ENCODE measurements at places on chromosomes 13 and 19.

GRCh38 chr19:49106648-49107135, 7.5 kb upstream of the LIN7B start:
- DNase-seq: peak; percentile 59

DNA sequence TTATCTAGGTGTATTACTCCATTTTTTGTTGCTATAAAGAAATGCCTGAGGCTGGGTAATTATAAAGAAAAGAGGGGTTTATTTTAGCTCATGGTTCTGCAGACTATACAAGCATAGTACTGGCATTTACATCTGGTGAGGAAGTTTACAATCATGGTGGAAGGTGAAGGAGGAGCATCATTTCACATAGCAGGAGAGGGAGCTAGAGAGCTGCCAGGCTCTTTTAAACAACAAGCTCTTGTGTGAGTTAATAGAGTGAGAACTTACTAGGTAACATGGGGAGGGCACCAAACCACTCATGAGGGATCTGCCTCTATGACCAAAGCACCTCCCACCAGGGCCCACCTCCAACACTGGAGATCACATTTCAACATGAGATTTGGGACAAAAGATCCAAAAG, 221.7 kb upstream of the GPC6 start:
- DNase-seq: no peak

- DNase-seq: peak; percentile 76
Observed at GRCh38 chr19:1066748-1067340, at the start of gene ARHGAP45. ARHGAP45 (plus strand) TSS chr19:1067167; CDS start chr19:1067406, 239 bp downstream.

- DNase-seq: no peak
Observed at GRCh38 chr19:31264041-31264778, 85.0 kb downstream of the TSHZ3 start.

GRCh38 chr13:23718996-23719395, 148.8 kb downstream of the TNFRSF19 start:
- DNase-seq: no peak

DNA sequence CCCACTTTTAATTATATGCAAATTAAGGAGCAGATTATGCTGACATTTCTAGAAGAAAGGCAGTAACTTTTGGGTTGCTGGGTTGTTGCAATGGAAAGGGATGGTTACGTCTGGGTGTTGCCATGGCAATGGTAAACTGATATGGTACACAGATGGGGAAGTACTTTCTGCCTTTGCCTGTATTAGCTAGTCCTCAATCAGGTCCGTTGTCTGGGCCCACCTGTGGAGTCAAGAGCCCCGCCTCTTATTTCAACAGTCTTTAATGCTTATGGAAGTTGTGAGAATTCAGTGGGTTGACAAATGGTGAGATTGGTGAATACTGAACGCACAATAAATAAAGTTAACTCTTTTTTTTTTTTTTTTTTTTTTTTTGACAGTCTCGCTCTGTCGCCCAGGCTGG, 30.6 kb upstream of the DPP9 start:
- DNase-seq: no peak

Measured in activated CD8-positive, alpha-beta memory T cell treated with anti-CD3 and anti-CD28 coated beads for 48 hours (primary cell).